Activated naive CD8-positive, alpha-beta T cell treated with anti-CD3 and anti-CD28 coated beads for 36 hours (primary cell): ENCODE measurements at places on chromosomes 5 and 9. TPM values are rescaled to one million over a fixed set of nuclear protein-coding genes. Genes with fewer than 3 reads are reported as not detected.

Gene FOXI1
- not detected for total RNA-seq

Gene CAMK4
- 68.0 TPM for total RNA-seq

Gene DDX4
- total RNA-seq, result not detected

Gene LRRC70
- total RNA-seq, result 0.43 TPM

Gene PHF2
- total RNA-seq, result 14.6 TPM

Gene ECSCR
- 0.36 TPM for total RNA-seq

Gene C5orf22
- 28.8 TPM for total RNA-seq

Gene IL5
- not detected for total RNA-seq

Gene TNC
- total RNA-seq, result 0.90 TPM

Gene MARCOL
- not detected for total RNA-seq

Gene ITK
- total RNA-seq, result 200 TPM

Gene MLANA
- total RNA-seq, result not detected

Gene FANCG
- total RNA-seq, result 113 TPM

Gene ENHO
- 0.27 TPM for total RNA-seq

Gene AIF1L
- 1.3 TPM for total RNA-seq

Gene CCDC180
- 1.3 TPM for total RNA-seq

Gene FLT4
- total RNA-seq, result 5.2 TPM

Gene CAVIN4
- total RNA-seq, result 0.10 TPM

Gene OR1J2
- not detected for total RNA-seq

Gene CNTLN
- 0.68 TPM for total RNA-seq

Gene MVB12B
- total RNA-seq, result 9.5 TPM

Gene GALNT12
- total RNA-seq, result 9.2 TPM

Gene MEF2C
- 2.1 TPM for total RNA-seq

Gene TTLL11
- total RNA-seq, result 2.5 TPM

Gene SPATA6L
- 0.44 TPM for total RNA-seq

Gene UNC5A
- not detected for total RNA-seq

Gene ADAMTS2
- not detected for total RNA-seq

Gene PTRH1
- total RNA-seq, result 19.7 TPM

Gene ERGIC1
- total RNA-seq, result 46.9 TPM

Gene FGD3
- 42.9 TPM for total RNA-seq

Gene SOWAHA
- total RNA-seq, result 0.06 TPM

Gene TNFSF15
- total RNA-seq, result 2.3 TPM

Gene SLC6A7
- not detected for total RNA-seq
